Stimulated activated CD8-positive, alpha-beta memory T cell treated with anti-CD3 and anti-CD28 coated beads, Interleukin-7, amount 100 ng/mL, for 1 hour (primary cell): ENCODE measurements at places on chromosomes 3 and 15.
A peak's percentile ranks its signal among the peaks of the same experiment; 100 is the strongest.

DNA sequence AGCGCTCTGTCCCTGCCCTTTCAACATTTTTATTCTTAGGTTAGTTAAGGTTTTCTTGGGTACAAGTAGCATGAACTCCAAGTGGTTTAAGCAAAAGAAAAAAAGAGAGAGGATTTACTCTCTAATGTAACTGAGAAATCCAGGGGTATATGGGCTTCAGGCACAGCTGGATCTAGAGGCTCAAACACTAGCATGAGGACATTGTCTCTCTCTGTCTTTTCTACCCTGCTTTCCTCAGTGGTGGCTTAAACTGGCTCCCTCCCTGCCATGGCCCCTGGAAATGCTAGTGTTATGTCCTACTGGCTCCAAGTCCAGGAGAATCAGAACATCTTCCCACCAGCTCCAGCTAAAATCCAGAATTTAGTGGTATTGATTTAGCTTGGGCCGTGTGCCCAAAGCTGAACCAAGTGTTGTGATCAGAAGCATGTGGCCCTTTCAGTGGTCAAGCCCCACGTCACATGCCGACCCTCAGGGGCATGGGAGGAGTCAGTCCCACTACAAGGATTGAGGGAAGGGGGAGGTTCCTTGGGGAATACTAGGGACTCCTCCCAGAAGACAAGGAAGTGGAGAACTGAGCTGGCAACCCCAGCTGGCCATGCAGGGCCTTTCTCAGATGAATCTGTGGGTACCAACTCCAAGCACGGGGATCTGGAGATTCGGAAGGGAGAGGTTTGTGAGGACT lies 58.0 kb downstream of the LINGO1 start:
- no peak for DNase-seq

DNA sequence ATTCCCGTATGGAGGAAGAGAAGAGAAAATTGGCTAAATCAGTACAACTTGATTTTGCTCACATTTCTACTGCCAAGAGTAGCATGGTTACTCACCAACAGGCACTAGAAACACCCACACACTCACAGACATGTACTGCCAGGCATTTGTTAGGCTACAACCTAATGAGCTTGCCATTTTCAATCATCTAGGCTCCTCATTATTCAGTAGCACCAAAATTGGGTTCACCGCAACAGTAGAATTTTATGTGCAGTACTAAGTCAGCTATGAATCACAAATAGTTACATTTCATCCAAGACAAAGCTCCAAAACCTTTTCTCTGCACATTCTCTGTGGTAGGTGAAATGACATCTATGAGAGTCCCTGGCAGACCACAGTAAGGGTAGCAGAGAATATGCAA lies 15.0 kb upstream of the THUMPD3 start:
- DNase-seq = no peak

GRCh38 chr3:127217596-127218453 lies 24.9 kb downstream of the PRR23E start:
- DNase-seq = no peak

DNA sequence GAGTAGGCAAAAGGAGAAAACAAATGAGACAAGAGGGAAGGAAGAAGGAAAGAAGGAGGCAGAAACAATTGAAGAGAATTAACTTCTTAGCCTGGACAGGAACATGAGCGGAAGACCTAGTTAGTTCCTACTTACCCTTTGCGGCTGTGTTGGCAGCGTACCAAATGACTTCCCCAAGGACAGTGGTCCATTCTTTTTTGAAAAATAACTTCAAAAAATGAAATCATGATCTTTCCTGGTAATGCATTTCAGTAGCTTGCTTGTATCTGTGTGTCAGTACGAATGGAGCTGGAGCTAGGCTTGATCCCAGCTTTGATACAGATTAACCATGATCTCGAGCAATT lies 41.5 kb upstream of the CFAP161 start:
- no peak for DNase-seq

- DNase-seq = no peak
Measured at GRCh38 chr15:68997050-68997449, 17.4 kb upstream of the NOX5 start.

- no peak for DNase-seq
Measured at GRCh38 chr3:127371846-127372245, 84.0 kb upstream of the PRR20G start.

GRCh38 chr3:106376016-106376570 lies 507.3 kb upstream of the CBLB start:
- no peak for DNase-seq

DNA sequence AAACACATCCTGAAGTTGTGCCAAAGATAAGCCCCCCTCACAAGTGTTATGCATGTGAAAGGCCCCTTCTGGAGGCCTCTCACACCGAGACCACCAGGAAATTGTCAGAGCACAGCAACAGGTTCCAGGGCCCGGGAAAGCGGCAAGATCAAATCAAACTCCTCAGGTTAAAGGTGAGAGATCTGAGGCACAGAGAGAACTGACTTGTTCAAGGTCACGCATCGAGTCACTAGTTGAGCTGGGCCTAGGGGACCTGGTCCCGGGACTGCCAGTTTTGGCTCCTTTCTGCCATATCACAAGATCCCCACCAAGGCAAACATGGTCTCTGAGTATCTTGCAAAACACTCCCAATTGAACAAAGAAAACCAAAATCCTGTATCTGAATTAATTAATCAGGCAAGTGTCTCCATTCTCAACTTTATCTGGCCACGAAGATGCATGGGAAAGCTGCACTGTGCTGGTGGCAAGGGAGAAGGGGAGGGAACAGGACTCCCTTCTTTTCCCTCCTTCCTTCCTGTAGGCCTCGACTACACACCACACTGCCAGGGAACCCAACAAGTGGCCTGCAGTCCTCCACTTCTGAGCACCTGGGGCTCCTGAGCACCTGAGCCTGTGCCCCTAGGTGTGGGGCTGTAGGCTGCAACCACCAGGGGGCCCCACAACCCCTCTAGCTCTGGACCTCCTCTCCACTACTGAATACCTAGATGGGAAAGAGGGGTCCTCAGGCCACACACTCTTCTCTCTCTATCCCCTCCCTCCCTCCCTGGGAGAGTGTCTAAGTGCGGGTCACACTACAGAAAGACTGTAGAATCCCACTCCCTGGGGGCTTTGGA lies 37.3 kb downstream of the ANP32A start:
- peak; percentile 20 for DNase-seq

DNA sequence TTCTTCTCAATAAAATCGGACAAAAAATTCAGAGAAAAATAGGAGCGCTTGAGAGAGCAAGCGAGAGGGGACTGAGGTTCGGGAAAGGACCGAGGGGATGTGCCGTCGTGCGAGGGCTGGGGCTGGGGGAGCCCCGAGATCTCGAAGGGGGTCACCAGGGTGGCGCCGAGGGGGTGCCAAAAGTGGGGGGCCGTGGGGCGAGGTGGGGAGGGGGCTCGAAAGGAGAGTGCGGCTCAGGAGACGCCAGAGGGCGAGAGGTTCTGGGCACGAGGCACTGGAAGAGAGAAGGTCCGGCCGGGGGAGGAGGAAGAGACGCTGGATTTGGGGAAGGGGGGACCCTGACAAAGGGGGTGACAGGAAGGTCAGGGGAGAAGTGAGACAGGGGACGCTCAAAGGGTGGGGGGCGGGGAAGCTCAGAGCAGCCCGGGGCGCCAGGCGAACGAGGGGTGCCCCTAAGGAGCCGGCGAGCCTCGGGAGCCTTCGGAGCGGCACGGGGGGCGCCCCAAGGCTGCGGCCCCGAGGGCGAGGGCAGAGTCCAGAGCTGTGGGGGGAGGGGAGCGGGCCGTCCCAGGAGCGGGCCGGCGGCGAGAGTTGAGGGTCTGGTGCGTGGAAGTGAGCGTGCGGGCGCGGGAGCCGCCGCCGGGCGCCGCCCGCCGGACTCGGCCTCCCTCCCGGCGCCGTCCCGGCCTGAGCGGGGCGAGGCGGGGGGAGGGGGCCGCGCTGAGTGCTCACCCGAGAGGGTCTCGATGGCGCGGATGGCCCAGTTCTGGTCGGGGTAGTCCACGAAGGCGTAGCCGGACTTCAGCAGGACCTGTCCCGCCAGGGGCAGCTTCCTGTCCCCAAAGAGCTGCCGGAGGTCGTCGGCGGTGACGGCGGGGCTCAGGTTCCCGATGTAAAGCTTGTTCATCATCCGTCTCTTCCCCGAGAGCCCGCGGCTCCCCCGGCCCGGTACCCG lies 514 bp downstream of the IGF2BP2 start:
- DNase-seq = no peak

- no peak for DNase-seq
Measured at GRCh38 chr15:24899367-24899766, 55.4 kb upstream of the SNRPN start.

GRCh38 chr3:9111866-9112265 lies 137.6 kb downstream of the SRGAP3 start:
- DNase-seq = no peak

- no peak for DNase-seq
Measured at GRCh38 chr15:46301826-46302225, 667.0 kb downstream of the SQOR start.
